ENCODE measurements at places on chromosomes 2 and 18.
A peak's percentile ranks its signal among the peaks of the same experiment; 100 is the strongest.

- no peak for DNase-seq
Measured at GRCh38 chr2:241966647-241967466, 97.3 kb downstream of the RTP5 start.

DNA sequence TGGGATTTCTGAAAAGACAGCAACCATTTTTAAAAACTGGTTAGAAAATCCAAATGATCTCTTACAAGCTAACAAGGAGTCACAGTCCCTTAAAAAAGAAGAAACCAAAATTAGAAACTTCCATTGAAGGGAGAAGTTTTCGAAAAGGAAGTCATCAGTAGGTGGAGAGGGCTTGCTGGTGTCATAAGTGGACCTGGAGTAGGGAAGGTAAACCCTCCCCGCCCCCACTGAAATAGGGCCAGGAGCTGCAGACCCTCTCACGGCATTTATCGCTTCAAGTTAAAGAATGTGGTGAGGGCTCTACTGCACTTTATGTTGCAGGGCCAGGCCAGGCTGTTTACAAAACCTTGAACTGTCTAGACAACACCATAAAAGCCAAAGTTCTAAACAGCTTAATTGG, 2.9 kb downstream of the HOXD11 start:
- DNase-seq: no peak

DNA sequence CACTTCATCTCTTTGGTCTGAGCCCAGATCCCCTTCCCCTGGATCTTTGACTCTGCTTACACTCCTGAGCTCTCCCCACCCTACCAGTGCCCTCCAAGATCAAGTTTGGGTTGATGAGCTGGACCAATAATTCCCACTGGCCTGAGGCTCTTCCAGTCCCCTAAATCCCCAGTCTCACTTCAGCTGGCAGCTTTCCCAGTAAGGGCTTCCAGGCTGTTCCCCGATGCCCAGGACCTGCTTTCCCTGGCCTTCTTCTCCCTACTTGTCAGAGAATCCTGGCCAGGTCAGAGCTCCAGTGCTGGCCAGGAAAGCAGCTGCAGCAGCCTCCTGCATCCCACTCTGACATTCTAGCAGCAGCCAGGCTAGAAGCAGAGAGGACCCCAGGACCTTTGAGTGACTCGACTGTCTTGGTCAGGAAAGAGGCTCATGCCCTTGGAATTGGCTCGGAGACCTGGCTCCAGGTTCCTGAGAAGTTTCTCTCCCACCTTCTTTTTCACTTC, 3.5 kb downstream of the WNT6 start:
- no peak for DNase-seq

DNA sequence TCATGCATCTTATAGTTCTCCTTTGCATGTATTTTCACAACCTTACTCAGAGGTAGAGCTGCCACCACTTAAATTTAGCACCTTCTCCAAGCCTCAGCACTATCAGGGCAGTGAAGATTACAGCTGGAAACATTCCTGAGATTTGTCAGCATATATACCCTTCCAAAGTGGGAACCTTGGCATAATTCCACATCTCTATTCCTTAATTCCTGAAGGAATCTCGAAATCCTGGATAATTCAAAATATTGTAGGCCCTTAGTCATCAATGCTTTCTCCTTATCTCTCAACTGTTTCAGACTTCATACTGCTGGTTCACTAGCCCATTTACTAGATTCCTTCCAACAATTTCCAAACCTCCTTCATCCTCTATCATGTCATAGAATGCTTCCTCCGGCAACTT, 87.4 kb downstream of the ITSN2 start:
- DNase-seq: no peak

DNA sequence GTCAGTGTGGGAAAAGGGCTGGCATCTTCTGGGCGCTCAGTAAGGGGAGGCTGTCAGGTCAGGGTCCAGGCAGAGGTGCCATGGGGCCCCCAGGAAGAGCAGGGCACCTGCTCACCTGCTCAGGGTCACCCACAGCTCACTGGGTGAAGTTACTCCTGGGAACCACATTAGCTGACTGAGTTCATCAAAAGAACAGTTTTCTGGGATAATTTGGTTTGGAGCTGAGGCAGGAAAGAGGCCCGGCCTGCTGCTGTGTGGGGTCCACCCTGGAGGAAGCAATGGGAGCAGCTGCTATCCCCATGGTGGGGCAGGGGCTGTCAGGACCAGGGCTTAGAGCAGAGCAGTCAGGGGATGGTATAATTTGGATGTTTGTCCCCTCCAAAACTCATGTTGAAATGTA, 97.2 kb upstream of the GPC1 start:
- no peak for DNase-seq

GRCh38 chr18:58788470-58788869, 76.2 kb upstream of the ZNF532 start:
- no peak for DNase-seq

DNA sequence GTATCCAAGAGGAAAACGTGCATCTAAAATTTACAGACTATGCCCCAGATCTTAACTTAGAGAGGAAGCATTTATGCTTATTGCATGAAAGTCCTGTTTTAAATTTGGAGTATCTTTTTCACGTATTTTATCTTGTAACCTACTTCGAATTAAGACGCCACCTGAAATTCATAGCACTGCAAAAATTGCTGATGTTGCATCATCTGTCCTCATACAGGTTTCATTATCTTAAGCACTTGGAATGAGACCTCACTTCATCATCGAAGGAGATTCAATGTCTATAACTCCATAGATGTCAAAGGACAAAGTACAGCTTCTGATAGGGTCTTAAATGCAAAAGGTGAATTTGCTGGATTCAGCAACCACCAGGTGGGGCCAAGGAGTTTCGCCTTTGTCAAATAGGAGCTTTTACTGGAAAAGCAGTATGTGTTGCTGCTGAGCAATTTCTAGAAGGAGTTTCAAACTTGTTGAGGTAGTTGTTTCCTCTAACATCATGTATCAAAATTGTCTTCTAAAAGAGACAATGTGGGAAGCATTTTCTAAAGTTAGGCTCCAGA, 106.4 kb upstream of the CCDC85A start:
- DNase-seq: peak; percentile 67

DNA sequence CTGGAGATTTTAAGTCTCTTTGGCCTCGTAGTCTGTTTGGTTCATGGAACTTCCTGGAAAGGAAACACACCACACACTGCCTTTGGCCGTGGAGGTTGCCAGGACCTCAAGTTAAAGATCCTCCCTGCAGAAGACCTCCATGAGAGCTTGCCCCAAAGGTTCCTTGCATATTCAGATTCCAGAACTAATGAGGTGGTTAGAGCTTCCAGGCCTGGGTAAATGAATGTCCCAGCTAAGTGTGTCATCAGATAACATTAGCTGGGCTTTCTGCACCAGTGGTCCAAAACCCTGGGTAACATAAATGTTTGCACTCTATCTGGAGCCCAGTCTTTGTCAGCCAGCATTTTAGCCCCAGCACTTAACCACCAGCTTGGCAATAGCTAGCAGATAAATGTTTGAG, 122.1 kb upstream of the EML6 start:
- DNase-seq: no peak

Measured in head of caudate nucleus (tissue), 42 donors.